Lung (tissue), 17 donors: ENCODE measurements at places on chromosomes 2 and 18. TPM values are rescaled to one million over a fixed set of nuclear protein-coding genes. Genes with fewer than 3 reads are reported as not detected.

The FAM237A gene
- not detected for polyA plus RNA-seq

The CFAP221 gene
- polyA plus RNA-seq: 16.2 TPM

The TRIM43 gene
- not detected for polyA plus RNA-seq

The IL1F10 gene
- not detected for polyA plus RNA-seq

The CAB39 gene
- 19.4 TPM for polyA plus RNA-seq

The FAM110C gene
- 3.3 TPM for polyA plus RNA-seq

The LOXL3 gene
- polyA plus RNA-seq: 7.3 TPM

The MTERF4 gene
- 23.5 TPM for polyA plus RNA-seq

The SERPINB11 gene
- 0.45 TPM for polyA plus RNA-seq

The GORASP2 gene
- 35.8 TPM for polyA plus RNA-seq

The TMEM87B gene
- polyA plus RNA-seq: 11.2 TPM

The WNT10A gene
- 0.43 TPM for polyA plus RNA-seq
